SIG-M5 (cell line): ENCODE measurements at places on chromosomes 12 and 14.

GRCh38 chr14:98888927-98889835 lies 382.8 kb downstream of the BCL11B start:
- no peak for DNase-seq

GRCh38 chr14:100203962-100204834 lies 34.7 kb upstream of the YY1 start:
- DNase-seq, result no peak

DNA sequence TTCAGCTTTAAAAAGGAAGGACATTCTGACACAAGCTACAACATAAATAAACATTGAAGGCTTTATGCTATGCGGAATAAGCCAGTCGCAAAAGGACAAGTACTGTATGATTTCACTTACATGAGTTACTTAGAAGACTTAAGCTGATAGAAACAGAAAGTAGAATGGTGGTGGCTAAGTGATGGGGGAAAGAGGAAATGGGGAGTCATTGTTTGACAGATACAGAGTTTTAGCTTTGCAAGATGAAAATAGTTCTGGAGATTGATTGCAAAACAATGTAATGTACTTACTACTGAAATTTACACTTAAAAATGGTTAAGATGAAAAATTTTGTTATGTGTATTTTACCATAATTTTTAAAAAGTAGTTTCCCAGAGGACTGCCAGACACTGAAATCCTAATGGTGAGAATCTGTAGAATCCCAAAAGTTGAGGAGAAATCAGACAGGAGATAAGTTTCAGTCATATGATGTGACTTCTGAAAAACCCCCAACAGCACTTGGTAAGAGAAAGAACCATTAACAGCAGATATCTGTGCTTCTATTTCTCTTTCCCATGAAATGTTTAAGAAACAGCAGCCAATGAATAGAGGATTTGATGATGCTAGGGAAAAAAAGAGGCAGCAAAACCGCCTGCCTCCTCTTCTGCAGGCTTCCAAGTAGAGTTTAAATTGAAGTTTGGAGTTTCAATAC lies 16.6 kb upstream of the CLEC2A start:
- peak; percentile 69 for DNase-seq

GRCh38 chr14:89927186-89927865 lies 27.2 kb downstream of the EFCAB11 start:
- no peak for DNase-seq

GRCh38 chr12:72234886-72235285 lies 37.3 kb upstream of the TRHDE start:
- no peak for DNase-seq

DNA sequence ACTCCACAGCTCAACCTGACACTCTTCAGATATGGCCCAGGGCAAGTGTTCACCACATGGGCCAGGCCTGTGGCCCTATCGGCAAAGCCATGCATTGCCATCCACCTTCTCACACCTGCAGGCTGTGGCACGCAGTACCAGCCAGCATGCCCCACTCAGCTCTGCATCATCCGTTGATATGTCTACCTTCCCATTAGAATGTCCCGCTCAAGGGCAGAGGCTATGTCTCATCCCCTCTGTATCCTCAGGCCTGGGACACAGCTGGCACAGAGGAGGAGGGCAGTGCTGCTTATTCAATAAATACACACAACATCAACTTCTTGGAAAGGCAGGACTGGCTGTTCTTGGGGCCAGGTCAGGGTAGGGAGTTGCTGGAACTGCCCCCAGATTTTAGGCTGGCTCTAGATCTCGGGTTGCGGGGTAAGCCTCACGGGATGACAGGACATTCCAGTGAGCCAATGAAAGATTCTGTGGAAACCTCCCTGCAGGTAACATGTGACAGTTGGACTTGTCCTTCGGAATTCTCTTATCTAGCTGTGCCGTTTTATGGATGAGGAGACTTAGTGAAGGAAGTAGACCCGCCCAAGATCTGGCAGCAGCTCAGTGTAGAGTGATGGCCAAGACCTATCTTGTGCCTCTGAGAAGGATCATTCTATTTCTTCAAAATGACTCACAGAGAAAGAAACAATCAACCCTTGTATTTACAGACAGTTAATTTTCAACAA lies 25.6 kb downstream of the SYNE3 start:
- DNase-seq, result no peak

GRCh38 chr12:49942921-49943624 lies 7.5 kb upstream of the AQP2 start:
- no peak for DNase-seq

DNA sequence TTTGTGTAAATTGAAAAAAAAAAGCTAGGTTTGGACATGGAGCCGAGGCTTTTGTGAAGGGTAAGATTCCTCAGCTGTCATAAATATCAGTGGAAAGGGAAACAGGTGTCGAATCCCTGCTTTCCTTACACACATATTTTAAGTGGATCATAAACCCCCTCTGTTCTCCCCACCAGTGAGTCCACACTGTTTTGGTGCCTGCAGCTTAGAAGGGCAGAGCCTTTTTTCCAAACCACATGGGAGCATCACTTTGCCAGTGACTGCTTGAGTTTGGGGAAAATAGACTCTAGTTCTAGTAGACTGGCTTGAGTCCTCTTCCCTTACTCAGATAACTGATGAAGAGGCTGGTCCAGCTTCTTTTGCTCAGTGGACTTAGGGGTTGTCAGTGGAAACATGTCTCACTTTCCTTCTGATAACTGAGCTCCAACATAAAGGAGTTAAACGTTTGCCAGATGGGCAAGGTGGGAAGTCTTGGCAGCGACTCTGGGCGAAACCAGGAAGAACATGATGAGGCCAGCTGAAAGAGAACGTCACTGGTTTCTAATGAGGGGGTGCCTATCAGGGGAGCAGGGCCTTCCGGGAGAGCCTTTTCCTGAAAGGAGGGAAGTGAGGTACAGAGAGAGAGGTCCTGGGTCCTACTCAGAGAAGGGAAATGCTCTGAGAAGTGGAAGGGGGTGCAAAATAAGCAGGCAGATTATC lies 168.1 kb upstream of the PARP11 start:
- DNase-seq, result no peak

DNA sequence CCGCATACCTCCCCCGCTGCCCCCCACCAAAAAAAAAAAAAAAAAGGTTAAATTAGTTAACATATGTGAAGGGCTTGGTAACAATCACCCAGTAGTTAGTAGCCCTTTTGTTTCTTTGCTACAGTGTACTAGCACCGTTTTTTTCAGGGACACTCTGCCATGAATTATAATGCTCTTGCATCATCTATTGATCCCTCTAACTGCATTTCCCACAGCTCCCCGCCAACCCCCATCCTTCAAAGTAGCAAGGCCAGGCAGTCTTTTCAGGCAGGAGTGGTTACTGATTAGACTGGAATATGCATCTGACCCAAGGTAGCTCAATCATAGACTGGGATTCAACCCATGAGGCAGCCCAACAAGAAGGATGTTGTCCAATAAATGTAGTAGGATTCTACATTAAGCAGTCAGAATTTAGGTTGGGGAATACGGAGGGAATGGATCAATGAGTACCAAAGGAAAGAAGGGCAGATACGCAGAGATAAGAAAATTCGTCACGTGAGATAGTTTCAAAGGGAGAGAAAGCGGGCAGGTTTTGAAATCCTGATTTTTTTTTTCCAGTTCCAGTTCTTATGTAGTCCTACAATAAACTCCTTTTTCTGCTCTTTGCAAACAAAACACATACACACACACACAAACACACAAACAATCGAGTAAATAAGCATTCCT lies 39.8 kb upstream of the CRACR2A start:
- no peak for DNase-seq

- no peak for DNase-seq
These were observed 138.7 kb upstream of the DYRK2 start for GRCh38 chr12:67509666-67510386.

- no peak for DNase-seq
These were observed 6.7 kb downstream of the BTBD6 start for GRCh38 chr14:105255021-105255507.

GRCh38 chr14:35412272-35413056 lies 7.9 kb upstream of the NFKBIA start:
- no peak for DNase-seq

DNA sequence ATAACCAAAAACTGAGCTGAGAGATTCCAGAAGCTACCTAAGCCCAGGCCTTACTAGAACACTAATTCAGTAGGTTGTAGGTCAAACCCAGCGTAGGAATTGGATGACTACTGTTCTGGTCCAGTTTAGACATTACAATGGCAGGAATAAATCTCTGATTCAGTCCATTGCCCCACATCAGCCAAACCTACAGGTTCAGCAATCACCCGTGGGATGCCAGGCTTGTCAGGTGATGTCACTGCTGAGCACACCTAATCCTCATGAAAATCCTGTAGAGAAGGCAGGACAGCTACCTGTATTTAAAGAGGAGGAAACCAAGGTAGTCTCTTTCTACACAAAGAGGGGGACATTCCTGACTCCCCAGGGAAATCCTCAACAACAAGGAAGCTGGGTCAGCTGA lies 63.7 kb downstream of the RFX4 start:
- no peak for DNase-seq

DNA sequence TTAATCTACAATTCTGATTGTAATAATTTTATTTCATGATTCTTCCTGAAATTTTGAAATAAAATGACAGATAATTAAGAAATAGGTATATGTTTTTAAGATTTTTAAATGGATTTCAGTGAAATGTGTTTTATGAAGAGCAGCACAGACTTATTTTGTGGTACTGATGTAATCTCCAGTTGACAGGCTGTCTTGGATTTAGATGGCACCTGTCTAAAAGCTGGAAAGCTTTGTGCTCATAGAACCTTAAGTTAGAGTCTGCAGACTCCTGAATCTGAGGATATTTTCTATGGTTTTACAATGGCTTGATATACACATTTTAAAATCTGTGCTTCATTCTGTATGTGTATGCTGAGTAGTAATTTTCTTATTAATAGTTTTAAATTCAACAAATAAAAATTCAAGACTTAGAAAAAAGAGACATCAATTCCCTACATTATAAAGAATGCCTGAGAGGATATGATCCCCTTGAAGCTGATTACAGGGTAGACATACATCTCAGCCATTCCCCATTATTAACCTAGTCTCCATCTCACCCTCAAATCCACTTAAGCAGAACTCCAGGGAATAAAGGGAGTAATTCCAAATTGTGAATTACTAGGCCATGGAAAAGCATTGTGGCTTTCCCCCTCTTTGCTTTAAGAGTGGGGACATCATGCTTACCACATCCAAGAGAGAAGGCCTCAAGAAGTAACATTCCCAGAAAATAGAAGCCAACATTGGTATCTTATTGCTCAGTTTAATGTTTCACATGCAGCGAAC lies 33.7 kb upstream of the ACSS3 start:
- DNase-seq, result no peak

- no peak for DNase-seq
These were observed 224.9 kb downstream of the NPAS3 start for GRCh38 chr14:33163600-33163999.

DNA sequence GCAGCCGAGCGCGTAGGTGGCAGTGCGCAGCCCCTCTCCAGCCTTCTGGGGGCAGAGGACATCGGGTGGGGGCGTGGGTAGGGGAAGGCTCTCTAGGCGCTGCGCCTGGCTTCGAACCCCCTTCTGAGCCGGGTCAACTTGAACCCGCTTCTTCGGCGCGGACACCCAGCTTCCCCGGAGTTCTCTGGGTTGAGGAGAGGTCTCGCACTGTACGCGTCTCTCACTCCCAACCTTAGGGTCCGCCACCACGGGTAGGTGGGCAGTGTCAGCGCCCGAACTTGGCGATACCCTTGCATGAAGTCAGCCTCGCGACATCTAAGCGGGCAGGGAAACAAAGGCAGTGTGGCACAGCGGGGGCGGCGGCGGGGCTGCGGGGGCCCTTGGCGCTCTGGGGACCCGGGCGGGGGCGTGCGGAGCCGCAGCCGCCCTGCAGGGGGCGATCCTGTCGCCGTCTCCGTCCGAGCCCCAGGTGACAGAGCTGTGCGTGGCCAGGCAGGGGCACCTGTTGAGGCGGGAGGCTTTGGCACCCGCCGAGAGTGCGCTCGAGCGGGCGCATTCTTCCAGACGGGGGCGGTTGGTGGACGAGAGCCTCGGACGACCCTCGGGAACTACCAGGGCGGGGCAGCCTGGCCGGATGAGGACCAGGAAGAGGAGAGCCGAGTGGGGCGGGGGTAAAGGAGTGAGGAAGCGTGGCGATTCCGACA lies 1.1 kb downstream of the GALNT16 start:
- no peak for DNase-seq

- no peak for DNase-seq
These were observed 398.5 kb downstream of the FSCB start for GRCh38 chr14:44108601-44109000.

- no peak for DNase-seq
These were observed 170.9 kb downstream of the PIK3C2G start for GRCh38 chr12:18432206-18432605.

- DNase-seq, result no peak
These were observed 70.0 kb downstream of the SLC38A6 start for GRCh38 chr14:61051051-61051450.

- no peak for DNase-seq
These were observed 39.9 kb downstream of the TMTC1 start for GRCh38 chr12:29743801-29744200.

DNA sequence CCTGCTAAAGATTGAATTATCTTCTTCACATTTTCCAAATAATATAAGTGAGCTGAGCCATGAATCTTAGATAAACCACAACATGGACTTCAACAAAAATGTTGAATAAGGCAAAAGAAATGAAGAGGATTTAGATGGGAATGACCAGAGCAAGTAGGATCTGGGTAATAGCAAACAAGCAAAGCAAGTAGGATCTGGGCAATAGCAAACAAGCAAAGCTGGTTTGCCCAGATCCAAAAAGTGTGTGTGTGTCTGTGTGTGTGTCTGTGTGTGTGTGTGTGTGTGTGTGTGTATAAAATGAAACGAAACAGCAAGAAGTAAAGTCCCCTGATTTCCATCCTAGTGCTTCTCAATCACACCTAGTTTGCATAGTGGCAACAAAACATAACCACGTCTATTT lies 549.1 kb downstream of the RERGL start:
- no peak for DNase-seq

GRCh38 chr12:132597333-132598316 lies 12.8 kb downstream of the LRCOL1 start:
- DNase-seq, result no peak

- DNase-seq, result no peak
These were observed 2.1 kb downstream of the KCNC2 start for GRCh38 chr12:75207338-75208083.

DNA sequence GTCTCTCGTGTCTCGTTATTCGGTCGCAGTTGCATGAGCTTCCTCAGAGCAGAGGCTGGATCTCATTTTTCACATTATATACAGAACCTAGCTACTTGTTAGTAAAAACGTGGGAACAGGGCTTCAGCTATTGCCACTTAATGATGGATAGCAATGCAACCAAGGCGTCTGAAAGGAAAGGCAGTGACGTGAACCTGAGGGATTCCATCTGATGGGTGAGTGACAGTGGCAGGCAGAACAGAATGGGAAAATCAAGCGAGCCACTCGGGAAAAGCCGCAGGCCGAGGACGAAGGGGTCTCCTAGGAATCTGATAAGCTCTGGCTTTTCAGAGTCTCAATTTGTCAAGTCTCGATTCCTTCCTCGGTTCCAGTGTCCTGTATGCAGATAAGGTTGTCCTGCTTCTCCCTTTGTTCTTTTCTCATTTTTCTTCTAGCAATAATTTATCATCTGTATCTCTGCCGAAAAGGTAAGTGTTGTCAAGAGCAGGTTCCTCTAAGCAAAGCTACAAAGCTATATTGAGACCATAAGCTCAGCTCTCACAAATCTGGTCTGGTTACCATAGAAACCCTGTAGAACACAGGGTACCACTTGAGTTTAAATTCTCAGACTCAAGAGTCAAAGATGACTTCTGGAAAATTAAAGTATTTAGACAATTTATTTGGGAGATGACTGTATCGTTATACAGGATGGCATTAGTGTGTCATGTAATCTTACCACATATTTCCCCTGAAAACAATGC lies 416.6 kb downstream of the GLT1D1 start:
- DNase-seq, result no peak

GRCh38 chr12:111756196-111756595 lies 10.5 kb upstream of the ALDH2 start:
- DNase-seq, result no peak
